ENCODE measurements at places on chromosomes 5 and 9.

- no peak for DNase-seq
Measured at GRCh38 chr9:114884787-114885452, 45.5 kb downstream of the TNFSF8 start.

- DNase-seq, result no peak
Measured at GRCh38 chr9:108673386-108673785, 182.4 kb downstream of the ACTL7B start.

GRCh38 chr5:143302341-143303045 lies 101.0 kb downstream of the NR3C1 start:
- no peak for DNase-seq

- no peak for DNase-seq
Measured at GRCh38 chr9:106020186-106020585, 325.8 kb downstream of the TMEM38B start.

DNA sequence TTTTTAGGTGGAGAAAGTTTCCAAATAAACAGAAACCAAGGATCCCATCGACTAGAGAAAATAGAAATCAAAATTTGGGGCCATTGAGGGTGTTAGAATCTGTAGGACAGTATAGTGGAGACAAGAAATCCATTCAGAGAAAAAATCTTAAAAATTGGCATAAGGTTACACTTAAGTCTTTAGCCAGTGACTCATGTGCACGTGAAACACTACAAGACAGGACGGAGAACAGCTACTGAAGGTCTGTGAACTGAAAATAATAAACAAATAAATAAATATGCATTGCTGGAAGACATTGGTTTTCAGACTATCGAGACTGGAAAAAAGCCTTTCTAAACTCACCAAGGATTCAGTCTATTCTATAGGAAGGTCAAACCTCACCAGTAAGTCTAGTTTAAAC lies 1955.5 kb downstream of the MAT2B start:
- no peak for DNase-seq

- DNase-seq, result no peak
Measured at GRCh38 chr9:116547729-116548426, 139.2 kb upstream of the TRIM32 start.

DNA sequence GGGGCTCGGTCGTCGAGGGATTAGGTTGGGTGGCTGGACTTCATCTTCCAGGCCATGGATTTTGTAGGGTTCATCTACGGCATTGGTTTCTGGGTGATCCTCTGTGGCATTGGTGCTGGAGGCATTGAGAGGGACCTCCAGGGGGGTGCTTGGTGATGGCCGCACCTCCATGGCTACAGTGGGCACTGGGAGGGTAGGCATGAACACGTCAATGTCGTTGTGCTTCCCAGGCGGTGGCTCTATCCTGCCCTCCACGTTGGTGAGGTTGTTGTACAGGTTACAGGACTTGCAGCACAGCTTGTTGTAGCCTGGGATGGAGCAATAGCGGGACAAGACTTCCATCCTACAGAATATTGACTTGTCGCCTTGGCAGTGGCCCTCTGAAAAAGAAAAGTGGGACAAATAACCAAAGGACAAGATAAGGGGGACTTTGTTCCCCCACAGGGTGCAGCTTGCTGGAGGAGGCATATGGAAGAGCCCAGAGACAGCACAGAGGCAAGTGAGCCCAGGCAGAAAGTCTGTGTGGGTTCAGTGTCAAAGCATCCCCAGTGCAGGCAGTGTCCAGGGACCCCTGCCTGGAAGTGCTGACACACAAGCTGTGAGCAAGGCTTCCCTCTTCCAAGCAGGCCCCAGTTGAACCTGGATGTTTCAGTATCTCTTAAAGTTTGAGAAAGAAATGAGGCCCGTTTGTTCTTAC lies 53.9 kb downstream of the ZNF354C start:
- DNase-seq, result no peak

DNA sequence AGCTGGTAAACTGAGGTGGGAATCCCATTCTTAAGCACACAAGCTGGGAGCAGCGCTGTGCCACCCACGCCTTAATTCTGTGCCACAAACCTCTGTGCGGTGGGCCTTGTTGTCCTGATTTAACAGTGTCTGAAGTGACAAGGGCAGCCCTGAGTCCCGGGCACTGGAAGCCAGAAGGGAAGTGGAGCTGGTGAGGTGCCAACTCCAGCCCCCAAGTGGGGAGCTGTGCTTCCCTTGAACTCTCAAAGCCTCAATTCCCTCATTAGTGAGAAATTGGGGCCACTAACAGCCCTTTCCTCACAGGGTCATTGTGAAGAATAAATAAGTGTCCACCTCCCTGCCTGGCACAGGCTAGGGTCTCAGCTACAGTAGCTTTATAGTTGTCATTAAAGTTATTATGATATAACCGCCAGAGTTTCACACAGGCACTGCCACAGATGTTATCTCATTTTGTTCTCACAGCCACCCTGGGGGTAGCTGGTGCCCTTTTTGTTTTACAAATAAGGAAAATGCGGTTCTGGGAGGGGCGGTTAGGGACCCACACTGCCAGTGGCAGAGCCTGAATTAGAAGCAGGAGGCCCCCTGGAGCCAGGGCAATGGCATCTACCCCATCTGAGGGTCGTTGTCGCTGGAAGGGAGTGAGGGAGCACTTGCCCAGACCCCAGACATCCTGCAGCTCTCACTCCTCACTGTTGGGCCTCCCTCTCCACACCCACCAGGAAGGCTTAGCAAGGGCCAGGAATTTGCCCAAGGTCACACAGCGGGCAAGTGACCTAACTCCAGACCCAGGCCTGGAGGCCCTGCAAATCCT lies 2.1 kb upstream of the TLX3 start:
- no peak for DNase-seq

DNA sequence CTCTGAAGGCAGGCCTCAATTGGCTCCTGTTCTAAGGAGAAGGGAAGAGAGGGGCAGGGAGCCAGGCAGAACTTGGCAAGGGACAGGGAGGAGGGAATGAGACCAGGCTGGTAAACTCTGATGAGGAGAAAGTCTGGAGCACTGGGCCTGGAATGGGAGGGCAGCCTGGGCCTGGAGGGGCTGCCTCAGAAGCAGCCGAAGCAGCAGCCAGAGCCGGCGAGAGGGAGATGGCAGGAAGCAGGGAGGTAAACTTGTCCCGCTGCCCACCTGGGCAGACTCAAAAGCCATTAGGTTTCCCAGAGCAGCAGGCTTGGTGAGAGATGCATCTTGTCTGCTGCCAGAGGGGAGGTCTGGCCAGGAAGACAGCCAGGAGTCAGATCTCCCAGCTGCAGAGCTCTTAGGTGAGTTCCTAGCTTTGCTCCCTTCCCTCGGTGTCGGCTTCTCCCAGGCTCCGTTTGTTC lies 37.0 kb upstream of the CRB2 start:
- DNase-seq, result no peak

GRCh38 chr9:105154723-105155191 lies 89.7 kb upstream of the SLC44A1 start:
- DNase-seq, result no peak

GRCh38 chr5:171425596-171426244 lies 6.3 kb downstream of the FGF18 start:
- no peak for DNase-seq

- no peak for DNase-seq
Measured at GRCh38 chr5:133393776-133394476, 218.4 kb downstream of the FSTL4 start.

DNA sequence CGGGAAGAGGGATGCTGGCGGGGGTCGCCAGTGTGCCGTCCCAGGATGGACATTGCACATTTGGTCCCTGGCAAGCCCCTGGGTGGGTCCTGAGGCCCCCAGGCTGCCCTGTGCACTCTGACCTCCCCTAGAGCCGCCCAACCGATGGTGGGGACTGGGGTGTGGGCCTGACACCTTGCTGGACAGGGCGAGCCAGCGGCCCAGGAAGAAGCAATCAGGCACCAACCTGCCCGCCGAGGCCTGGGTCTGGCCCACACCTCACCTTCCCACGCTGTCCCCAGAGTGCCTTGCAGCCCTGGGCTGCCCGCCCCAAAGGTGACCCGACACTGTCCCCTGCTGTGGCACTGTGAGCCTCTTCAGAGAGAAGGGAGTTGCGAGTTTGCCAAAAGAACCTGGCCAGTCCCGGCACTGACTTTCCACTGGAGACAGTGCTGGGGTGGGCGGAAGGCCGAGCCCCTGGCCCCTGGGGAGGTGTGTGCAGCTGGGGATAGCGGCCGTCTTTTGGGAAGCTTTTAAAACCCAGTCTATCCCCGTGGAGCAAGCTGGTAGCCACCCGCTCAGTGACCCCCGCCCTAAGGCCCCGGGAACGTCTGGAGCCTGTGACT lies 12.0 kb upstream of the NRARP start:
- DNase-seq, result no peak
